ENCODE measurements at places on chromosomes 6 and 20.

DNA sequence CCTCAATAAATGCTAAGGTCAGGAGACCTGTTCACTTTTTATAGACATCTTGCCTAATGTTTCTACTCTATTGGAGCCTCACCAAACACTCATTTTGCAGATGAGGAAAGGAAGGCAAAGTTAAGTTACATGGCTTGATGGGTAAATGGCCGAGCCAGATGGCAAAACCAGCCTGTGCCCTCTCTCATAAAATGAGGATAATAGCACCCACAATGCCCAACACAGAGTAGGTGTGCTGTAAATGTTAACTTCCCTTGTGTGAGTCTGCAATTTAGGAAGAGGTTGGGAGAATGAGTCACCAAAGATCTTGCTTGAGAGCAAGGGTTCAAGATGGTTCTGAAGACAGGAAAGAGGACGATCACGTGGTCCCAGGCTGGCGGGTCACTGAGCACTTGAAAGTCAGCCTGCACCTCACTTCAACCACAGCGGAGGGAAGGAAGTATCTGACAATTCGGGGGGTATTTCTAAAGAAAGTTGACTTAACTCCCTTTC lies 3.3 kb downstream of the KCNK5 start:
- DNase-seq: no peak

DNA sequence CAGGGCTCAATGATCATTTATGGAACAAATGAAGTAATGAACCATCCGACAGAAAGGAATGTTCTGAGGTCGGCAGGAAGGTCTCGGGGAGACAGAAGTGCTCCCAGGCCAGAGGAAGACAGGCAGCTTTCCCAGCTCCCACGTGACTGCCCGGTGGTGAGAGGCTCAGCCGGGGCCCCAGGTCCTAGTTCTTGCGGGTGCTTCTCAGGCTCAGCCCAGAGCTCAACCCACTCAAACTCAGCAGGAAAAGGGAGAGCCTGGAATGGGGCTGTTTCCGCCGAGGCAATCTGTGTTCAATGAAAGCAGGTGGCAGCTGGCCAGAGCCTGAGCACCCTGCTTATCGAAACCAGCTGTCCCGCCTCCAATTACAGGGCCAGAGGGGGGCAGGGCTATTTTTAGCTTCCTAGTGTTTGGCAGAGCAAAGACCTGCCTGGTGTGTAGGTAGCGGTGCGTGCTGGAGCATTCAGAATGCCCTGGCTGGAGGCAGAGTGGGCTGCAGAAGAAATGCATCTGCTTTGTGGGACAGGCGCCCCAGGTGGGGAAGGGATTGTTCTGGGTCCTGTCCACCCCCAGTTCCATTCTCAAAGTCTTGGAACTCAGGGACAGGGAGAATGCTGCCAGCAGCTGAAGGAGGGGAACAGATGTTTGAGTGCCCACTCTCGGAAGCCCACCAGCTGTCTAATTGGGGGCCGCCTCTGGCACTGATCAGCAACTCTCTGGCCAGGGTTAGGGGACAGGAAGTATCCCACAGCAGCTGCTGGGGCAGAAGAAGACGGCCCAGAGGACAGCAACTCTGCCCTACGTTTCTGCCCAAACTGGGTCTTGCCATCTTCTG lies 145.1 kb downstream of the PREX1 start:
- DNase-seq: no peak

DNA sequence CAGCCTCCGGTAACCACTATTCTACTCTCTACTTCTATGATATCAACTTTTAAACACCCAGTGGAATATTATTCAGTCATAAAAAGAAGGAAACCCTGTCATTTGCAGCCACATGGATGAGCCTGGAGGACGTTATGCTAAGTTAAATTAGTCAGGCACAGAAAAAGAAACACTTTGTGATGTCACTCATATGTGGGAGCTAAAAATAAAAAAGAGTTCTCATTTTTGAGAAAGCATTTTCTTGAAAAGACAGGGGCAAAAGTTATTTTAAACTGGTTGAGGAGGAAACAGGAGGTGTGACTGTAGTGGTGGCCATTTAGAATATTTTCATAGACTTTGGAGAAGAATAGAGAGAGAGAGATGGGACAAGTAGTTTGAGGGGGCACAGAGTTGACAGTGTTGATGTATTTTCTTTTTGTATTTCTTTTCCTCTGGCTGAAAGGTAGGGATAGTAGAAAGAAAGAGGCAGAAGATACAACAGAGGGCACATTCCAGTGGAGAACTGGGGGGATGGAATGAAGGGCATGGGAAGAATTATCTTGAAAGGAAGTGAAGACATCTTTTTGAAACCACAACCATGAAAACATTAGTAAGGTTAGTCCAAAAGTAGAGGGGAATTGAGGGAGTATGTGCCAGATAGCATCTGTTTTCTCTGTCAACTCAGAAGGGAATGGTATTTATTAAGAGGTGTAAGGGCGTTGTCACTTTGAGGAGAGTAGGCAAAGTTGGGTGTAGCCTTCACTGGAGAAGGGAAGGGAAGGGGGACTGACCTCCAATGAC lies 181.3 kb upstream of the GMDS start:
- no peak for DNase-seq

- DNase-seq: no peak
Observed at GRCh38 chr6:113978084-113978675, 7.2 kb upstream of the HDAC2 start.

DNA sequence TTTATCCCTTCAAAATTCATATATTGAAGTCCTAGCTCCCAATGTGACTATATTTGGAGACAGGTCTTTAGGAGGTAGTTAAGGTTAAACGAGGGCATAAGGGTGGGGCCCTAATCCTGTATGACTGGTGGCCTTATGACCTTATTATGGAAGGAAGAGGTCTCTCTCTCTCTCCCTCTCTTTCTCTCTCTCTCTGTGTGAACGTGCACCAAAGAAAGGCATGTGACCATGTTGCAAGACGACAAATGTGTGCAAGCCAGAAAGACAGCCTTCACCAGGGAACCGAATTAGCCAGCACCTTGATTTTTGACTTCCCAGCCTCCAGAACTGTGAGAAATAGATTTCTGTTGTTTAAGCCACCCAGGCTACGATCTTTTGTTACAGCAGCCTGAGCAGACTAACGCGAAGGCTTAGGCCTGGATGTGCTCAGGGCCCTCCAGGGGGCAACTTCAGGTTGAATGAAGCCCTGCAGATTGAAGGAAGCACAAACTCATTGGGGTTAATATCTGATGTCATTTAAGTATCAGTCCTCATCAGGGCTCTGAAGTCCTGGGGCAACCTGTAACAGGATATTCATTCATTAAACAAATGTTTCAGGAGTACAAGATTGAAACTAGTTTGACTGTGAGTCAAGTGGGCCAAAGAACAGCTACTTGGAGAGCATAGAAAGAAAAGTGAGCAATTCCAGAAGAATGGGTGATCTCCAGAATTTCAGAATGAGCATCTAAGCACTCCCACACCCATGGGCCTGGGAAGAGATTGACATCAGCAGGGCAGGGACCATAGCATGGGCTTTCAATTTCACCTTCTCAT lies 157.4 kb upstream of the TNFAIP3 start:
- DNase-seq: no peak

- no peak for DNase-seq
Observed at GRCh38 chr20:25300496-25301170, 52.7 kb downstream of the PYGB start.

GRCh38 chr20:63066506-63067265 lies 59.9 kb upstream of the BHLHE23 start:
- DNase-seq: no peak

GRCh38 chr6:135145063-135145800 lies 35.9 kb upstream of the MYB start:
- DNase-seq: no peak

DNA sequence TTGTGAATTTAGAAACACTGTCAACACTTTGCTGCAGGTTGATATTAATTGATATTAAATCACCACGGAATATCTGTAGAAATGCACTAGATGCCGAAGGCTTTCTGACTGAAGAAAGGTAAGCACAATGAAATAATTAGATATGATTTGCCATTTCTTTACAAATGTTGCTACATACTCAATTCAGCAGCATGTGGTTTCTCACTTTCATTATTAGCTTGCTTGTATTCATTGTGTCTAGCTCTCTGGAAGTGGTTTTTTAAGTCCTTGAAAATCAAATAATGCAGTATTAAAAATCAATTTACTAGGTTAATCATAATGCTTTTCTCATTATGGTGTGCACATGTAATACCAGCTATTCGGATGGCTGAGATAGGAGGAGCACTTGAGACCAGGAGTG lies 231.3 kb upstream of the MARCKS start:
- DNase-seq: no peak

- no peak for DNase-seq
Observed at GRCh38 chr20:62359043-62359490, 8.0 kb downstream of the LAMA5 start.

GRCh38 chr20:55678126-55678525 lies 327.2 kb downstream of the CBLN4 start:
- DNase-seq: no peak

Measured in T-helper 22 cell (primary cell).